ENCODE measurements at places on chromosomes 4 and X. TPM values are rescaled to one million over a fixed set of nuclear protein-coding genes. Genes with fewer than 3 reads are reported as not detected.

Gene ATP6AP2
- total RNA-seq: 112 TPM

Gene MAOB
- 1.00 TPM for total RNA-seq

Gene REELD1
- total RNA-seq: 0.14 TPM

DNA sequence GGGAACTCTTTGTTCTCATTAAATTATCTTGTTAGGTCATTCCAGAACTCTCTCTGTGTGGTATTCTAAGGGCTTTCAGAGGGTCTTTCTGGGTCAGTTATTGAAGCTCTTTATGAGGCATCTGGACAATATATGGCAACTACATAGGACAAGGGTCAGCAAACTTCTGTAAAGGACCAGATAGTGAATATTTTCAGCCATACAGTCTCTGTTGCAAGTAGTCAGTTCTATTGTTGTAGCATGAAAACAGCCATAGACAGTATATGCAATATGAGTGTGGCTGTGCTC is 35.1 kb downstream of the HADH start:
- no peak for DNase-seq

Gene MAGEA2
- total RNA-seq: 3.5 TPM

DNA sequence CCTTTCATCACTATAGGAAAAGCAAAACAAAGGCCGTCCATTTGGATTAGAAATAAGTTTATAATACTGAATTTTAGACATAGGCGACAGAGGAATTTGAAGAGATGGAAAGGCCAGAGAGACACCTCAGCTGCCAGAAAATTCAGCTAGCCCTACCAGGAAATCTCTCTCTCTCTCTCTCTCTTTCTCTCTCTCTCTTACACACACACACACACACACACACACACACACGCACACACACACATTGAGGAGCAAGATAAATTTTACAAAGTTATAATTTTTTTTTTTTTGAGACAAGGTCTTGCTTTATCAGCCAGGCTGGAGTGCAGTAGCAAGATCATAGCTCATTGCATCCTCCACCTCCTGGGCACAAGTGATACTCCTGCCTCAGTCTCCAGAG is 1.4 kb downstream of the XK start:
- DNase-seq: no peak

Gene SPANXC
- total RNA-seq: not detected

Gene CPLX1
- 0.15 TPM for total RNA-seq

DNA sequence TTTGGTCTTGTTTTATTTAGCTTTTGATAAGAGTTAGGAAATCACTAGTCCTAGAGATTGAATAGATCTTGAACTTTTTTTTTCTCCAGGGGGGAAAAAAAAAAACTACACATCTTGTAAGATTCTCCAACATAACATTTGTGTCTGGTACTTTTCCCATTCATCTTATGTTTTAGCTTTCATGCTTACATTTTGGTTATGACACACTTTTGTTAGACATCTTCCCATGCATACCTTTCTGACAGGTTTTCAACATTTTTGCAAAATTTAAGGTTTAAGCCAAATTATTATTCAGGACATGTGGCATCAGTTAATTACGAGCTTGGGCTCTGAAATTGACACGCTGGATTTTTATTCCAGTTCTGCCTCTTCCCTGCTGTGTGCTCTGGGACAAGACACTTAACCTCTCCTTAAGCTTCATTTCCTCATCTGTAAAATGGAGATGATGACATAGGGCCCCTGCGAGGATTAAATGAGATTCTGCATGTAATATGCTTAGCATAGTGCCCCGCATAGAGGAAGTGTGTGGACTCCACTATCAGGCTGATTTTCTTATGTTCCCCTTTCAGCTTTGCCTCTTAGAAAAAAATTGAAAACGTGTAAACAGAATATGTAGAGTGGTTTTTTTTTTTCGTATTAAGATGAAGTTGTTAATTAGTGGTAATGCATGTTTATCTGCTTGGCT is 5.3 kb downstream of the KIT start:
- no peak for DNase-seq

Measured in H7 (cell line).